ENCODE measurements at places on chromosomes 7 and 10. TPM values are rescaled to one million over a fixed set of nuclear protein-coding genes. Genes with fewer than 3 reads are reported as not detected.

DNA sequence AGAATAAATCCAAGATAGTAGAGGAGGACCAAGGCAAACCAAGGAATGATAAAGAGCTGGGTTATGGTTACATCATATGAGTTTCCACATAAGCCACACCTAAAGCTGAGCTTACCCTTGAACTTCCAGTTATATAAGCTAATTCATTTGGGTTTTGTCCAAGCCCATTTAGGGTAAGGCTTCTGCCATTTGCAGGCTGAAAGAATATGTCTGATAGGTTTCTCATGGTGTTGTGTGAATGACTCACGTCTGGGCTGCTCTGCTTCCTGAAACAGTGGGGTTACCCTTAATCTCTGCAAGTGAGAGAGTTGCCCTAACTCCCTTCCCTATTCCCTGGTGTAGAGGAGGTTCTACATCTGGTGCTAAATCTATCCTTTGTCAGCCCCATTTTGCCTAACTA, 60.8 kb downstream of the PTTG1IP2 start:
- H3K36me3 ChIP-seq: no peaks in the 10 kb centered on the region
- H3K4me3 ChIP-seq: no peak overlapping the region
- H3K27ac ChIP-seq: no peak overlapping the region

- no peaks in the 10 kb centered on the region for H3K36me3 ChIP-seq
- DNase-seq: no peak
- H3K4me3 ChIP-seq: no peak overlapping the region
Observed at GRCh38 chr10:120667276-120667675, 183.9 kb upstream of the WDR11 start.

- no peaks in the 10 kb centered on the region for H3K36me3 ChIP-seq
- no peak for DNase-seq
- no peaks in the 10 kb centered on the region for H3K4me1 ChIP-seq
- H3K4me3 ChIP-seq: no peak overlapping the region
Observed at GRCh38 chr7:32179567-32179966, 109.4 kb upstream of the PDE1C start.

DNA sequence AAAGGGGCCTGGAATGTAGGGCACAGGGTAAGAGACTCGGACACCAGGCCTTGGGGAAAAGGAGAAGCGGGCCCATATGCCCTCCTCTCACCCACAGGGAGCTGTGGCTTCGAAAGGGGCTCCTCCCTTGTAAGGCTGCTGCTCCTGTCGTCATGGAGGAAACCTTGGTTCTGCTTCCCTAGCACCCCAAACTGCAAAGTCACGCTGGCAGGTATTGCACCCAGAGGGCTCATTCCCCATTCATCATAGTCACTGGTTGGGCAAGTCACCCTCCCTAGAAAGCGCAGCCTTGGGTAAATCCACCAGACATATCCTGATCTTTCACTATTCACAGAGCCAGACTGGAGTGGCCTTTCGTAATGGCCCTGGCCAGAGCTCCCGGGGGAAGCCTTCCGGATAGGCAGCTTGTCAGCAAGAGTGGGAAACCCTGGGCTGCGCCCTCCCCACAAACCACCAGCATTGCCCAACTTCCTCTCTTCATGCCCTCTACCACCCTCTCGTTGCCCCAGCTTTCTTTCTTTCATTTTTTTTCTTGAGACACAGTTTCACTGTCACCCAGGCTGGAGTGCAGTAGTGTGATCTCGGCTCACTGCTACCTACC, 121.0 kb downstream of the HIP1 start:
- H3K4me1 ChIP-seq: peaks cover 17% of the 10 kb centered on the region
- H3K27me3 ChIP-seq: no peaks in the 10 kb centered on the region
- no peaks in the 10 kb centered on the region for H3K36me3 ChIP-seq
- H3K4me3 ChIP-seq: no peak overlapping the region
- peak; percentile 78 for DNase-seq

ZNF783 gene
- total RNA-seq: 11.4 TPM

ANKMY2 gene
- 16.2 TPM for total RNA-seq

OR6B1 gene
- total RNA-seq: not detected

GRCh38 chr7:78441737-78442136, 643.2 kb downstream of the PHTF2 start:
- H3K27ac ChIP-seq: no peak overlapping the region
- H3K4me1 ChIP-seq: no peaks in the 10 kb centered on the region
- no peaks in the 10 kb centered on the region for H3K36me3 ChIP-seq

ARF5 gene
- total RNA-seq: 121 TPM

PAPOLB gene
- total RNA-seq: not detected

- H3K36me3 ChIP-seq: no peaks in the 10 kb centered on the region
- no peak overlapping the region for H3K4me3 ChIP-seq
- DNase-seq: no peak
- no peak overlapping the region for H3K27ac ChIP-seq
Observed at GRCh38 chr7:134153493-134154136, 26.5 kb downstream of the LRGUK start.

RSPH10B2 gene
- not detected for total RNA-seq

CYP17A1 gene
- not detected for total RNA-seq

GRCh38 chr7:73827567-73828106, 3.2 kb upstream of the CLDN4 start:
- H3K27me3 ChIP-seq: no peaks in the 10 kb centered on the region
- no peak for DNase-seq
- peaks cover 53% of the 10 kb centered on the region for H3K4me1 ChIP-seq
- no peak overlapping the region for H3K4me3 ChIP-seq
- no peaks in the 10 kb centered on the region for H3K36me3 ChIP-seq
- H3K27ac ChIP-seq: peak overlapping the region; percentile 54

NAT16 gene
- total RNA-seq: not detected

HOXA6 gene
- 5.1 TPM for total RNA-seq

NT5C3A gene
- 51.9 TPM for total RNA-seq

DNA sequence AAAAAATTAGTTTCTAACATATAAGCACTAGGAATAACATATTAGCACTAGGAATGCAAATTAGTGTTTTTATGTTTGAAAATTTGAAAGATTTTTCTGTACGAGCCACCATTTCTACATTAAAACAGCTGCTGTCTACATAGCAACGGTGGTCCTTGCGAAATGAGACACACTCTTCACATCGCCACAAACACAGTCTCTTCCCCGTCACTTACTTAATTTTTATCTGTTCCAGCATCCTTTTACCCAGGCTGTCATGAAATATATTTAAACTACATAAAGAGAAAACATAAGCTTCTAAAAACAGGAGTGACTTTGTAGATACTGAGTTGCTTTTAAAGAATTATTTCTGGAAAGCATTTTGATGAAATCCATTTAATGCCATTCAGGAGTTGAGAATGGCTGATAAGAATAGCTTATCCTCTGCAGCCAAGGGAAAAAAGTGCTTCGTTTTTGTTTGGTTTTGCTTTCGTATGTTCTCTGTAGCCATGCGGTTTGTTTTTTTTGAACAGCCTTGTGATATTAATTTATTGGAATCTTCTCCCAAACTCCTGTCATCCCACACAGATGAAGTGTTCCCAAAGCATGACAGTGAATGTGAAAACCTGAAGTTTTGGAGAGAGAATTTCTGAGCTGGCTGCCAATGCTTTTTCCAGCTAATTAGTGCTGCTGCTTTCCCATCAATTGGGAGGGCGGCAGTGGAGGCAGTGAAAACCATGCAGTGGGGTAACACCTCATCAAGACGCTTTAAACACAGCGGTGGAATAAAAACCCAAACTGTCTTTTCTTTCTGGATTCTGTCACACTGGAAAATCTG, 603.7 kb upstream of the ADARB2 start:
- H3K36me3 ChIP-seq: no peaks in the 10 kb centered on the region
- H3K4me3 ChIP-seq: no peak overlapping the region
- no peaks in the 10 kb centered on the region for H3K4me1 ChIP-seq
- no peak overlapping the region for H3K27ac ChIP-seq
- no peaks in the 10 kb centered on the region for H3K27me3 ChIP-seq

GRCh38 chr10:654647-654996, 34.8 kb downstream of the DIP2C start:
- peaks cover 14% of the 10 kb centered on the region for H3K4me1 ChIP-seq
- H3K27me3 ChIP-seq: no peaks in the 10 kb centered on the region
- H3K27ac ChIP-seq: no peak overlapping the region
- no peak overlapping the region for H3K4me3 ChIP-seq

DNA sequence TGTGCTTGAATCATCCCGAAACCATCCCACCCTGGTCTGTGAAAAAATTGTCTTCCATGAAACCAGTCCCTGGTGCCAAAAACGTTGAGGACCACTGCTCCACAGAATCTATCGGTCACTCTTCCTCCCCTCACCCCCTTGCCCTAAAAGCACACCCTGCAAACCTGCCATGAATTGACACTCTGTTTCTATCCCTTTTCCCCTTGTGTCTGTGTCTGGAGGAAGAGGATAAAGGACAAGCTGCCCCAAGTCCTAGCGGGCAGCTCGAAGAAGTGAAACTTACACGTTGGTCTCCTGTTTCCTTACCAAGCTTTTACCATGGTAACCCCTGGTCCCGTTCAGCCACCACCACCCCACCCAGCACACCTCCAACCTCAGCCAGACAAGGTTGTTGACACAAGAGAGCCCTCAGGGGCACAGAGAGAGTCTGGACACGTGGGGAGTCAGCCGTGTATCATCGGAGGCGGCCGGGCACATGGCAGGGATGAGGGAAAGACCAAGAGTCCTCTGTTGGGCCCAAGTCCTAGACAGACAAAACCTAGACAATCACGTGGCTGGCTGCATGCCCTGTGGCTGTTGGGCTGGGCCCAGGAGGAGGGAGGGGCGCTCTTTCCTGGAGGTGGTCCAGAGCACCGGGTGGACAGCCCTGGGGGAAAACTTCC, 784 bp upstream of the SERPINE1 start:
- H3K4me3 ChIP-seq: peak overlapping the region; percentile 19
- no peaks in the 10 kb centered on the region for H3K27me3 ChIP-seq
- H3K27ac ChIP-seq: peak overlapping the region; percentile 32
- H3K4me1 ChIP-seq: peaks cover 63% of the 10 kb centered on the region

DNA sequence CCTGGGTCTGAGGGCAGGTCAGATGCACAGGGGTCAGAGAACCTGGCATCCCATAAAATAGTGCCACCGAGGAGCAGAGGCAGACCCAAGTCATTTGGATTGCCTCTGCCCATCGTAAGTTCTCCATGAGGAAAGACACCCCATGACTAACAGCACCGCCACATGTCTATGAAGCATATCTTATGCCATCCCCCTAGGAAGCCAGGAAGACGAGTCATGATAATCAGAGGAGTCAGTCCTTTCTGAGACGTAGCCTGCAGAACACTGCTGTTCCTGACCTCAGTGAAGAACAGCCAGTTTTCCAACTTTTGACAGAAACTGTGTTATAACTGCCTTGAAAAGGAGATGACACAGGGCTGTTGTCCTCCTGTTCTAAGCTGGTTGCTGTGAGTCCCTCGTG, 51.2 kb downstream of the INSYN2A start:
- H3K36me3 ChIP-seq: peaks cover 11% of the 10 kb centered on the region
- no peaks in the 10 kb centered on the region for H3K27me3 ChIP-seq
- no peaks in the 10 kb centered on the region for H3K4me1 ChIP-seq
- H3K27ac ChIP-seq: no peak overlapping the region
- no peak overlapping the region for H3K4me3 ChIP-seq

DNA sequence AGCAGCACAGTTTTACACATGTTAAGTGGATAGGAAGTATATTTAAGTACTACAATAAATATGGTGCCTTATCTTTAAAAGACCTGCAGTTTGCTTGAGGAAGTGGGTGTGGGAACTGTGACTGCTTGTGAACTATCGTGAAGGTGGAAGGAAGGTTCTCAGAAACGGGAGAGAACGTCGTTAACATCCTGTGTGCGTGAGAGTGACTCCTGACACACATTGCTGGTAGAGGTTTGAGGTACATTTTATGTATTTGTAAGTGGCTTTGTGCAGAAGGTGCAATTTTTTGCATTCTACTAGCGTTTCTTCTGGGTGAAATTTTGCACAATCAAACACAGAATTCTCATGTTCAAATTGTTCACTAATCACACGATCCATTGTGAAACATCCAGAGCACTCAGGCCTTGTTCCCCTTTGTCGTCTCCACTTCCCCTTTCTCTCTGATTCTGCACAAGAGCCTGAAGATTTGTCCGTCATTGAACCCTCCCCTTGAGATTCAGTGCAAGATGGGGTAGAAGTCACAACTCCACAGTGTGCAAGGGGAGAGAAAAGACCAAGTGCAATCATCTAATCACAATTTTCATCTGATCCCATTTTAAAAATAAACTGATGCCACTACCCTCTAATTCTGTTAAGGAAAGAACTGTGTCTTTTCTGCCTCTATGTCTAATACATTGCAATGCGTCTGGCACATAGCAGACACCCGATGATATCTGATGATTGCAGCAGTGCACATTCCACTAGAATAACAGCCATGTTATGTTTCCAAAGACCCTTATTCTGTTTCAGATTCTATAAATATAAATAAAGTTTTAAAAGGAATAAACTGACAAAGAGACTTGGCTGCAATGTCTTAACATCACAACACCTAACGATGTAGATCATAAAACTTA, 279.9 kb downstream of the NEBL start:
- H3K4me3 ChIP-seq: no peak overlapping the region
- no peak overlapping the region for H3K27ac ChIP-seq
- H3K27me3 ChIP-seq: no peaks in the 10 kb centered on the region
- H3K4me1 ChIP-seq: no peaks in the 10 kb centered on the region
- no peak for DNase-seq

- H3K27ac ChIP-seq: no peak overlapping the region
- H3K27me3 ChIP-seq: no peaks in the 10 kb centered on the region
- no peak for DNase-seq
- H3K36me3 ChIP-seq: no peaks in the 10 kb centered on the region
Observed at GRCh38 chr7:95631527-95631926, 35.2 kb upstream of the PDK4 start.

ADAM12 gene
- 0.80 TPM for total RNA-seq

C10orf67 gene
- 1.5 TPM for total RNA-seq

GRCh38 chr10:43114743-43115611, 23.3 kb upstream of the CSGALNACT2 start:
- H3K4me1 ChIP-seq: peaks cover 10% of the 10 kb centered on the region
- no peak overlapping the region for H3K27ac ChIP-seq
- no peaks in the 10 kb centered on the region for H3K36me3 ChIP-seq

GRCh38 chr10:95397747-95398146, 106.9 kb upstream of the PDLIM1 start:
- H3K27ac ChIP-seq: no peak overlapping the region
- H3K4me1 ChIP-seq: no peaks in the 10 kb centered on the region
- H3K36me3 ChIP-seq: peaks cover 22% of the 10 kb centered on the region
- H3K4me3 ChIP-seq: no peak overlapping the region

DNA sequence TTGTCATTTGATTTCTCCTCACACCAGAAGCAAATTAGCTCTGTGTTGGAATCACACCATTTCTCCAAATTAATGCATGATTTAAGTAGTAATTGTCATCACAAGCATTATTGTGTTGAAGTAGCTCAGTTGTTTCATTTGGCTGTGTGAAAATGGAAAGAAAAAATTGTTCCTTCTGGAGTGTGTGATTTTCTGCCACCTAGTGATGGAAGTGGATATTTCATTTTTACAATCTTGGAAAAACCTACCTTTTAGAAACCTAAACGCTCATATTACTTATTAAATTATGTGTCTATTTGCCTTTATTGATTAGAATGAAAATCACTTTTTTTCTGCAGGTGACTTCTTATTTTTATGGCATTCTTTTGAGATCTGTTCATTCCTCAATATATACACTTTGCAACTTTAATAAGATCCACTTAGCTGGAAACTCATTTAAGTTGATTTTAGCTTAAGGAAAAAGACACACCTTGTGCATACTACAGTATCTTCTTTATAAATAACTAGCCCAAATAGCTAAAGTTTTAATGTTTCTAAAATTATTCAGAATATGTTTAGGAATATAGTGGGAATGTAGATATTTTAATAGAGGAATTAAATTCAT, 50.0 kb downstream of the SRI start:
- H3K4me1 ChIP-seq: no peaks in the 10 kb centered on the region
- H3K36me3 ChIP-seq: no peaks in the 10 kb centered on the region
- H3K27ac ChIP-seq: no peak overlapping the region

Measured in suprapubic skin (tissue), 4 donors.